ENCODE measurements at places on chromosomes 4 and X.
A peak's percentile ranks its signal among the peaks of the same experiment; 100 is the strongest.

GRCh38 chr4:112119353-112119783, 25.9 kb upstream of the FAM241A start:
- no peak for DNase-seq

DNA sequence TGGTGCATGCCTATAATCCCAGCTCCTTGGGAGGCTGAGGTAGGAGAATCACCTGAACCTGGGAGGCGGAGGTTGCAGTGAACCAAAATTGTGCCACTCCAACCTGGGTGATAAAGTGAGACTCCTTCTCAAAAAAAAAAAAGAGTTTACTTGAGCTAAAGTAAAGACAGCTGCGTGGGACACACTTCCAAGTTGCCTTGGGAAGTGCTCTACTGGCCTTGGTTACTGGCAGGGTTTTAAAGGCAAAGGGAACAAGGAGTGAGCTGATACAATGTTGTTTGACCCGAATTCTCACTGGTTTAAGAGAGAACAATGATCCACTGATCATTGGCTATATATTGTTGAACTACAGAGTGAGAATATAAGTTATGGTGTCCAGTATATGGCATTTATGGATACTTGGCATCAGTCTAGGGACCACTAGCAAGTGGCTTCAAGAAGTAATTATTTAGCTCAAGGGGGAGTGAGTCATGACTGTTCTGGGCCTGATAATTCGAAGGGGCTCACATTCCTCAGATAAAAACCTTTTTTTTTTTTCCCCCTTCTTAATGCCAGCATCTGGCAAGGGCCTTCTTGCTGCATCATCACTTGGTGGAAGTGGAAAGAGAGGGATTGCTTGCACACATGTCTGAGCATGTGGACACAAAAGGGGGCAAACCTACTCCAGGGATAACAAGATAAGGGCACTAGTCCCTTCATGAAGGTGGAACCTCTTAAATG, 32.3 kb downstream of the GRK4 start:
- DNase-seq = no peak

DNA sequence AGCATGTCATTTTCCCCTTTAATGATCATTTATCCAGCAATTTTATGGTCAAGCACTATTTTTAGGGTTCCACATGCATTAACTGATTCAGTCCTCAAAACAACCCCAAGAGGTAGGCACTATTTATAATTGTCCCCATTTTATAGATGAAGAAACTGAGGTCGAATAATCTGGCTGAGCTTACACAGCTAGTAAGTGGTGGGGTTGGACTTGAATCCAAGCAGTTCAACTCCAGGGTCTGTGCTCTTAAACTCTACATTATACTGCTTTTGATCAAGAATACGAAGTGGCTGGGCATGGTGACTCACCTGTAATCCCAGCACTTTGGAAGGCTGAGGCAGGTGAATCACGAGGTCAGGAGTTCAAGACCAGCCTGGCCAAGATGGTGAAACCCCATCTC, 3.2 kb upstream of the CHRNA9 start:
- no peak for DNase-seq

GRCh38 chr4:40258627-40259026, 61.8 kb downstream of the RHOH start:
- DNase-seq = no peak

GRCh38 chr4:88318751-88319350, 34.5 kb upstream of the PPM1K start:
- no peak for DNase-seq

DNA sequence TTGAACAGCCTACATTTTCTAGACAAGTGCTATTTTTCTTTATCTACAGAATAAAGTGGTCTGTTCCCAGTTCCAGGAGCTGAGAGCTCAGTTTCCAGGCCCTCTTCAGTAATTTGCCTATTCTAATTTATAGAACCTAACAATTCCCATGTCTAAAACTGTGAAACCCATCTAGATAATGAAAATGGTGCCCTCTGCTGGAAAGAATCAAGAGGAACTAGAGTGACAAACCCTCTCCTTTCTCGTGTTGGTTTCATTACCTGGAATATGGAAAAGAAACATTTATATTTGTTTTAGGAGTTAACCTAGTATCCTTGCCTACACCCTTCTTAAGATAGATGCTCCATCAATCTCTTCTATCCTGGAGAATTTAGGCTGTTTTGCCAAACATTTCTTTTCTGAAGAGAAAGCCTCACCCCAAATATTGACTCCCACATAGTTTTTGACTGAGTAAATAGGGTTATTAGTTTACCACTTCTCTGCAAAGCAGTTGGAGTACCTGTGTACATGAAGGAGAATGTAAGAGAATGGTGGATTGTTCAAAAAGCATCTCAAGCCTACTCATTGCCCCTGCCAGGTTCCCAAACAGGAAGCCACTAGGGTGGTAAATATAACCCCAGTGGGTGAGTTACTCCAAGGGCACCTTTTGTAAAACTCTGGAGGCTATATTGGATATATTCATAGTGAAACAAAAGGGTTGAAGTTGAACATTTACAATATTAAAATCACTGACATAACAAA, 121.6 kb downstream of the RASL11B start:
- no peak for DNase-seq

- no peak for DNase-seq
Observed at GRCh38 chrX:11430271-11430670, 137.1 kb downstream of the AMELX start.

DNA sequence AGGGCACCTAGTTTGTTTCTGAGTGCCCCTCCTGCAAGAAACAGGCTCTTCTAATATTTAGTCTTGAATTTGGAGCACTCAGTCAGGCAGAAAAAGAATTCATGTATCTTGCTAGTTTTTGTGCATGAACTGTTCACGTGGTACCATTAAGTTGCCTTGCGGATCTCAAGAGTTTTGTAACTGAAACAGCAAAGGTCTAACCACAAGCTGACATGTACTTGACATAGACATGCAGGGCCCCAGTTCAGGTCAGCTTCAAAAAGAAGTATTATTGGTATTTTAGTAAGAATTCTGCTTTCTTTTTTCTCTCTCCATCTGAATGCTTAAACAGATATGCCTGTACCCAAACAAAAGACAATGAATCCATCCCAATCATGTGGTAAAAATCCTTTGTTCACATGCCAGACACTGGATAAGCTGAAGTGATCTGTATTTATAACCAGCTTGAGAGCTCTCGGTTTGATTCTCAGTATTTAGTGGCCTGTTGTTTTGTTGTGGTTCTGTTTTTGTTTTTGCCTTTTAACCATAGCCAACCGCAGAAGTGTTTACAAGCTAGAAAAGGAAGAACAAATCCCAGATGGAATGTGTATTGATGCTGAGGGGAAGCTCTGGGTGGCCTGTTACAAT, 13.0 kb downstream of the RGN start:
- peak; percentile 42 for DNase-seq

Data from foreskin fibroblast (primary cell).